ENCODE measurements at places on chromosomes 11 and 22.

DNA sequence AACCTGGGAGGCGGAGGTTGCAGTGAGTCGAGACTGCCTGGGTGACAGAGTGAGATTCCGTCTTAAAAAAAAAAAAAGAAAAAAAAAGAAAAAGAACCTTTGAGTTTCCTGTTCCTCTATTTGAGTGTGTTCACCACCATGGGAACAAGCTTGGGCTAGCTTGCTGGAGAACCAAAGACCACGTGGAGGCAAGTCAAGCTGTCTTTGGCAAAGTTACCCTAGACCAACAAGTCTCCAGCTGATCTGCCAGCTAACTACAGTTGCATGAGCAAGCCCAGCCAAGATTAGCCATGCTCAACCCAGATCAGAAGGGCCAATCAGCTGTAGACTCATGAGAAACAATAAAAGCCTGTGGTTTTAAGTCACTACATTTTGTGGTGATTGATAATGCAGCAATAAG is 29.7 kb downstream of the SLN start:
- DNase-seq, result no peak

DNA sequence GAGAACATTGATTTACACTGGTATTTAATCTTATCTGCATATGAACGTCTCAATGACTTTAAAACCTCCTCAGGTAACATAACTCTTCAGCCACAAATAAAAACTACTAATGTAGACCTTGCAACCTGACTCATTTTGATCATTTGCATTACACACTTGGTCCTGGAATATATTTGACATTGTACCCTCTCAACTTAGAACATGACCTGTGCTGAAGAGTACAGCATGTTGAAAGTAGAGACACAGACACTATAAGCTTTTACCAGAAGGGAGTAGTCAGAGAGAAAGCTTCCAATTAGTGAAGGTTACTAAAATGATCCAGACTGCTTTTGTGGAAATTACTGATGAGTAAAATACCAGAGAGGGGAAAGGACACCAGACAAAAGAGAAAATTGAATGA is 390.6 kb upstream of the ANO3 start:
- no peak for DNase-seq

GRCh38 chr11:117328375-117329010 is 839 bp downstream of the CEP164 start:
- no peak for DNase-seq

GRCh38 chr11:76337923-76338322 is 43.0 kb downstream of the THAP12 start:
- DNase-seq, result no peak

GRCh38 chr11:92154611-92155010 is 70.0 kb upstream of the FAT3 start:
- no peak for DNase-seq

- DNase-seq, result no peak
These were observed 333.9 kb downstream of the CADM1 start for GRCh38 chr11:115170133-115170815.

GRCh38 chr22:23268139-23268712 is 87.9 kb downstream of the BCR start:
- no peak for DNase-seq

DNA sequence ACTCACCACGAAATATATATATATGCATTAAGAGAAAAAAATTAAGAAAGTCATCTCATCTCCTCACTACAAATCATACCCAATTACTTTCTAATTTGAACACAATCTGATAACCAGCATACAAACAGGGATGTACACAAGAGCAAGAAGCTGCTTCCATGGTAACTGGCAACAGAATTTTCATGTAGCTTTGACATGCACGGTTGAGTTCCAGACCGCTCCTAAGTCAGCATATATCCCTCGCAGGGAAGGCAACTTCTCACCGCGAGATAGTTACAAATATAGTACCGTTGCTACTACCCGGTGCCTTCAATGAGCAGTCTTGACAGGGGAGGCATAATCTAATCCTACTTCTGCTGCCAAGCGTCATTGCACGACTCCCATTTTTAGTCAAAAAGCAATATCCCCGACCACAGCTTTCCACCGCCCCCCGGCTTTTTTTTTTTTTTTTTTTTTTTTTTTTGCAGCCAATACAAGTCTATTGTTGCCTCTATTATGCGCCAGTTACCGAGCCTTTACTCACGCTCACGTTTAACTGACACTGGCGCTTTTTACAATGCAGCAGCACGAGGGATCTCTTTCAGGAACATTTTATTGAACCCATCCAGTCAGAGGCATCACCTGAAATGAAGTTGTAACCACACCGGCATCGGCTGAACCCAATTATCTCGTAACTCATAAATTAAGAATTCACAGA is 2.2 kb downstream of the CADM1 start:
- no peak for DNase-seq

DNA sequence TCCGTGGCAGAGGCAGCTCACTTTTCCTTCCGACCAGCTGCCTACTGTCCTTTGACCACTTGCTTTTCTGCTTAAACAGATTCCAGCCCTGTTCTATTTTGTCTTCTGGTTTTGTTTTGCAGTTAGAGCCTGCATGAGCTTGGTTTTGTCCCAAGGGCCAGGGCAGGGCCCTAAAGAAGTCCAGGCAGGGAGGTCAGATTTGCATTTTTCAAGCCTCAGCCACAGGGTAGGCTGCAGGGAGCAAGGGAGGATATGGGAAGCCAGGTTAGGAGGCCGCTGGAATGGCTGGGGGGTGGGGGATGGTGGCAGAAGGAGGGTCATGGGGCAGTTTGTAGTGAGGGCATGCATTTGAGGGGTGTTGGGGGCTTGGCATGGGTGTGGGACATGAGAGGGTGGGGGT is 23.1 kb downstream of the FADD start:
- no peak for DNase-seq

DNA sequence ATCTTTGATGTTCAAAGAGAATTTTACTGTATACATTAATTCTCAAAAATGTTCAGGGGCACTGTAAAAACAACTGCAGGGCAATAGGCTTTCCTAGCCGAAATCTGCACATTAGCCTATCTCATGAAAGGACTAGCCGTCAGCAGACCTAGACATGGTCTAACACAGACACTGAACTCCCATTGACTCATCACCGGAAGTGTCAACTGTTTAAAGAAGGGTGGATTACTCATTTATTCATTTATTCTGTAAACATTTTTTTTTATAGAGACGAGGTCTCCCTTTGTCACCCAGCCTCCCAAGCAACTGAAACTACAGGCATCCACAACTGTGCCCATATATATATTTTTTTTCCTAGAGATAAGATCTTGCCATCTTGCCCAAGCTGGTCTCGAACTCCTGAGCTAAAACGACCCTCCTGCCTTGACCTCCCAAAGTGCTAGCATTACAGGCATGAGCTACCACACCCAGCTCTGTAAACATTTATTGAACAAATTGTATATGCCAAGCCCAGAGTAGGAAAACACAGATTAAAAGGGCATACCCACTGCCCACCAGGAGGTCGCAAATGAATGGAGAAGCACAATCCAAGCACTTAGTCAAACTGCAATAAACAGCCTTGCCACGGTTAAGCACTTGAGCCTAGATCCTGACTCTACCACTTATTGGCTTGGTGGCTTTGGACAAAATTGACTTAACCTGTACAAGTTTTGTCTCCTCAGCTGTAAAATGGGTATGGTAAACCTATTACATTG is 26.6 kb downstream of the RAB30 start:
- peak; percentile 29 for DNase-seq

DNA sequence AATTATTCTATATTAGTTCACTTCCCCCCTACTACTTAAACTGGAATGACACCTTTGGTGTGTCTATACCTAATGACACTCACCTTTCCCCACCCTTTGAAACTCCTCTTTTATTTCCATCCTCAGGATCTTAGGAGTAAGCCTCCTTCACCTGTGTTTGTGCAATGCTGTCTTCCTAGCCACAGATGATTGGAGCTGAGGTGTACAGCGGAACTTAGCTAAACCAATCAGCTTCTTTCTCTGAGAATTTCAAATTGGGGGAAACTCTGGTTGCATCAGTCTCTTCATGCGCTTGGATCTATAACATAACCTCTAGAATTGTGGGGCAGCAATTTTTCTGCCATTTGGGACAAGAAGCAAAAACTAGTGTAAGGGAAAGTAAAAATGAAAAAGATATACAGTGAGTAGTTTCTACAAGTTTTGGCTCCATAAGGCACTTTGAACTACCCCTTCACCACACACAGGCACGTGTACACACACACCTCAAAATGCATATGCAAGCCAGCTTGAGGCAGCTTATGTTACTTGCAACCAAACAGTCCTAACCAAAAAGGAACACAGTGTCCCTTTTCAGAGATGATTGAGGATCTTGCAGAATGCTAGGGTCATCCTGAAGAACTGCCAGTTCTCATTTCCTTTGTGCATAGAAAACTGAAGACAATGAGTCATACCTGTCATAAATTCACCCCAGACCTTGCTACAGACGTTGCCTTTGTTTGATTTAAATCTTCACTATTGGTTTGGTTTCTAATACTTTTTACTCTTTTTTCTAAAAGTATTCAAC is 36.0 kb upstream of the LDLRAD3 start:
- DNase-seq, result peak; percentile 9

GRCh38 chr22:45855961-45856360 is 121.0 kb downstream of the WNT7B start:
- DNase-seq, result no peak

GRCh38 chr11:17766590-17766989 is 32.0 kb downstream of the KCNC1 start:
- no peak for DNase-seq

DNA sequence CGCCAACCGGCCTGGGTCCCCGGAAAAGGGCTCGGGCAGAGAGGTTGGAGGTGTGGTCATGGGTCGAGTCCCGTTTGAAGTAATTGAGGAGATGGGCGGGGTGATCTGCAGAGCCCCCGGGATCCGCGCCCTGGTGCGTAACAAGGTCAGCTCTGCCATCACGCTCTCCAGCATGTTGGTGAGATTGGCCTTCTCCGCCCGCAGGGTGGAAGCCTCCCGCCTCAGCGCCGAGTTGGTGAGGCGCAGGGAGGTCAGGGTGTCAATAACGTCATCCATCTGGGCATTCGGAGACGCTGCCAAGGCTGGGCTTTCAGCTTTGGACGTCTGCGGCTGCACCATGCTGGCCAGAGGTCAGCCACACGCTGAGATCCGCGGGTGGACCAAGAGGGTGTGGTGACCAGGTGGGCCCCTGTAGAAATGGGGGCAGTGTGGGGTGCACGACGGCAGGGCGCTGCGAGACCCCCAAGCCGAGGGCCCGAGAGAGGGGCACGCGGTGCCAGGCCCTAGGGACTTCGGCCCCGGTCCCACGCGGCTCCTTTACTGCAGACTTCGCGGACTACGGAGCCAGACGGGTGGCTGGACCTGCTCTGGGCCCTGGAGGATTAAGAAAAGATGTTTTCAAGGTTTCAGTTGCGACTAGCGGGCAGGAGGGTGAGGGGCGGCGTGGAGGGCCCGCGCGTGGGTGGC is 672 bp downstream of the RTL6 start:
- DNase-seq, result peak; percentile 39

DNA sequence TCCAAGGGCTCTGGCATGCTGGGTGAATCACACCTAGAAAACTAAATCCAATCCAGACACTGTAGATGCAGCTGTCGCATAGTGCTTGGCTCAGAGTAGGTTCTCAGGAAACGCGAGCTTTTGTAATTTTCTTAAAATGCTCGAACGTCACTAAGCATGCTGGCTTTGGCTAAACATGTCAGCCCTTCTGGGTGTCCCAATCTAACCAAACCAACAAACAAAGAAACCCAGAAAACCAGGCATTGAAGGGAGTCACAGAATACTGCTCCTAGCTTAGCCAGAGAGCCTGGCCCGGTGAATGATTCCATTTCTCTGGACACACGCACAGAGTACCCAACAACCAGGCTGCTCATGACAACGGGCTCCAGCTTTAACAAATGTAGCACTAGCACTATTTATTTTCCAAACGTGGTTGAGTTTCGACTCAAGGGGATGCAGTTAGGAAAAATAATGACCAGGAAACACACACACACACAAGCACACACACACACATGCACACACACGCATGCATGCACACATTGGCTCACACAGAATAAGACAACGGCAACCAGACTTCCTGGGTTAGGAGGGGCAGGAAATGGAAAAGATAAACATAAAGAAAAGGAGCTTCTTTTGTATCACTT is 492.6 kb downstream of the MIAT start:
- no peak for DNase-seq

- DNase-seq, result no peak
These were observed 16.2 kb downstream of the CTTN start for GRCh38 chr11:70414341-70415100.

DNA sequence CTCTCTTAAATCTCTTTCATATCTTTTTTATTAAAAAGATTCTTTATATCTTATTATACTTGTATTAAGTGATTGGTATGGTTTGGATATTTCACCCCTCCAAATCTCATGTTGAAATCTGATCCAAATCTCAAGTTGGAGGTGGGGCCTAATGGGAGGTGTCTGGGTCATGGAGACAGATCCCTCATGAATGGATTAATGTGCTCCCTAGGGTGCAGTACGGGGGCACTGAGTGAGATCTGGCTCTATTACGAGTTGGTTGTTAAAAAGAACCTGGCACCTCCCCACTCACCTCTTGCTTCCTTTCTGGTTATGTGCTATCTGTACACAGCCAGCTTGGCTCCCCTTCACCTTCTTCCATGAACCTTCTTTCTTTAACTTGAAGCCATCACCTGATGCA is 149.6 kb downstream of the CWF19L2 start:
- DNase-seq, result no peak

- DNase-seq, result no peak
These were observed 38.8 kb downstream of the PDE2A start for GRCh38 chr11:72635309-72635915.

- DNase-seq, result no peak
These were observed 127.3 kb downstream of the MORC2 start for GRCh38 chr22:30841273-30841672.

GRCh38 chr22:21760640-21761039 is 25.0 kb upstream of the YPEL1 start:
- no peak for DNase-seq

DNA sequence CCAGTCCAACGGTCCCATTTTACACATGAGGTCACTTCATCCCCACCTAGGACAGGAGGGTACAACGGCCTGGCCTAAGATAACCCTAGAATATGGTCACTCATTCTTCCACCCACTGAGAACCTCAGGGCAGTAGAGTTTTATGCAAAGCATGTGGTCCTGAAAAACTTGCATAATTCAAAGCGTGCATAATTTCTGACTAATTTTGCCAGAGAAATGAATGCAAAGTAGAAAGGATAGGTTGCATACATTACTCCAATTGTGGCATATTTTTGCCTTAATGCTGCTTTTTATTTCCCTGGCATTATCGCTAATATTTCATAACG is 32.5 kb upstream of the SLC35C1 start:
- no peak for DNase-seq

DNA sequence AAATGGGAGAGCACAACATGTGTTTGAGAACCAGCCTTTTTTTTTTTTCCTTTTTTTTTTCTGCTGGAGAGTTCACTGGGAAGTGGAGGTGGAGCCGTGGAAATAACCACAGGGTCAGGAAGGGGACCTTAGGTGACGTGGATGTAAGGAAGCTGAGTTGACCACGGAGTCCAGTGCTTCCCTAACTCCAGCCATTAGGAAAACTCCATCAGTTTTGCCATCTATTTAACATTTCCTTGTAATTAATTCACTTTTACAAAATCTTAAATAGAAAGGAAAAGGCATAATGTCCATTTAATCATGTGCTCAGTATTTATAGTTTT is 2.0 kb upstream of the CDK2AP2 start:
- DNase-seq, result no peak

Measured in GM12891 (cell line).